Stimulated activated CD4-positive, alpha-beta T cell treated with anti-CD3 and anti-CD28 coated beads, Interleukin-1b, Interleukin-23, amount 100 ng/mL, for 1 hour (primary cell): ENCODE measurements at places on chromosomes 7 and 10.

DNA sequence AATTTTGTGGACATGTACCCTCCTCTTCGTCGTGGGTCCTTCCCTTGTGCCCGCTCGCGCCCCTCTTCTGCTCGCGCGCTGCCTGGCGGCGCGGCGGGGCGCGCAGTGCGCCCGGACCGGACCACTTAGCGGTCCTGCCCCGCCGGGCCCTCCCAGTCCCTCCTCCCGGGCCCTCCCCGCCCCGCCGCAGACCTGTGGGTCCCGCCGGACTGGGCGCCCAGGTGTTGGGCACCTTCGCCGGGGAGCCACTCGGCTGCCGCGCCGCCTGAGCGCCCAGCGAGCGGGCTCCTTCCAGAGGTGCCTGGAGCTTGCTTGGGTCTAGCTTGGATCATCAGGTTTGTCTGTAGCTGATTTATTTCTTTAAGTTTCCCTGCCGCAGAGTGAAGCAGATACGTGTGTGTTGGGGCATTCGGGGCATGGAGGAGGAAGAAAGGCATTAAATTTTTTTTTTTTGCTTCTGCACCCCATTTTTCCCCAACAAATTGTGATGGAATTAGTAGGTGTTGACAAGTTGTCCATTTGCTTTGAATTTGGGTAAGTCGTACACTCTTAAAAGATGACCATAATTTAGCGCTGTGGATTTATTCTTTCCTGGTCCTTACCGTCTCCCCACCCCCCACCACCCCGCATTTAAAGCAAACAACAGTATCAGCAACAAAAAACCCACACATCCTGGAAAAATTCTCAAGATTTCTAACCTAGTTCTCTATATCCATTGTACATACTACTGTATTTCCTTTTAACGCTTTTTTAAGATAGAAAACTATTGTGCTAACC lies 905 bp downstream of the C1GALT1 start:
- peak; percentile 17 for DNase-seq

DNA sequence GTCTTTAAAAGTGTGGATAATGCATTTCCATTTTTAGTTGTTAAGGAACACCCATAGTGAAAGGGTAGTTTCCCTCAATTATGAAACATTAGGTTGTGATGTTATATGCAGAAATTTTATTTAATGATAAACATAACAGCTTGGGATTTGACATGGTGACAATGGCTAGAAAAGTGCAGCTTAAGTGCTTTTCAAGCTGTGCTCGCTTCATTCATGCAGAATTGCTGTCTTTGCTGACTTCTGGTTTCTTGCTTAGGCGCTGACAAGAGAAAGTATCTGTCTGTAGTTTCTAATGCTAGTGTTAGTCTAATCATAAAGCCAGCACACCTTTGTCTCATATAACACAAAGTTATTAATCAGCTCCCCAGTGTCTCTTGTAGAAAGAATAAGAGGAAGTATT lies 170.0 kb downstream of the ARL5B start:
- DNase-seq, result no peak

DNA sequence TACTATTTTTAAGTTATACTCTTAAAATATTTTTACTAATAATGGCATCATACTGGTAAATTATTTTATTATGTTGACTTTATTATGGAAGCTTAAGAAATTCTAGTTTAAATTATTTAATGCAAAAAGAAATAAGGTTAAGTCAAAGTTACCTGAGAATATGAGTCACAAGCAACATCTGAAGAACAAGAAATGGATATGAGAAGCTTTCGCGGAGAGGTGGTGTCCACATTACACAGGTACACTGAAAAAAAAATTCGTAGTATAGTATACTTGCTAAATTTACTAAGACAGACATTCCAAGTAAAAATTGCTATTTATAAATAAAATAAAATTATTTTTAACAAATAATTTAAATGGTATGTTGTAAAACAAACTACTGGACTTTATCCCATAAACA lies 143.8 kb downstream of the AVL9 start:
- no peak for DNase-seq

- DNase-seq, result no peak
Observed at GRCh38 chr10:3720228-3721019, 64.6 kb downstream of the KLF6 start.

DNA sequence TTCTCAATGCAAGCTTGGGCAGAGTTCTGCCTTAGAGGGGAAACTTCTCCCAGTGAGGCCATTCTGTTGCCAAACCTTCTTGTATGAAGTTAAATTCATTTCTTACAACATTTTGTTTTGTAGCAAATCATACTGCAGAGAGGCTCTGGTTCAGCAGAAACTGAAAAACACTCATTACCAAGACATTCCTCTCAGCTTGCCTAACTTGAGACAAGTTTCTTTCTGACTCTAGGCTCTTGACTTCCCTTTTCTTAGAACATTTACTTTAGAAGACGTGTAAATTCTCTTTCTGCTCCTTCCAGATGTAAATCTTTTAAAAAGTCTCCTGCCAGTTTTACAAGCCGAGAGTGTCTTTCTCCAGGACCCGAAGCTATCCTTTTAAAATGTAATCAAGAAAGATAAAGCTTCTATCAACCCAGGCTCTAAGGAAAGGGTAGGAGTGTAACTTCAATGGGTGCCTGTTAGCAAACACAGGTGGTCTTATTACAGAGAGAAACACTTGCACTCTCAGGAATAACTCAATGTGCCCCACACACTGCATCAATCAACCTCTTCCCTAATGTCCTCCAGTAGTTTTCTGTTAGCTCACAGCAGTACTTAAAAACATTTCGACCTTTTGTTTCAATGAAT lies 80.5 kb upstream of the TAS2R16 start:
- no peak for DNase-seq

DNA sequence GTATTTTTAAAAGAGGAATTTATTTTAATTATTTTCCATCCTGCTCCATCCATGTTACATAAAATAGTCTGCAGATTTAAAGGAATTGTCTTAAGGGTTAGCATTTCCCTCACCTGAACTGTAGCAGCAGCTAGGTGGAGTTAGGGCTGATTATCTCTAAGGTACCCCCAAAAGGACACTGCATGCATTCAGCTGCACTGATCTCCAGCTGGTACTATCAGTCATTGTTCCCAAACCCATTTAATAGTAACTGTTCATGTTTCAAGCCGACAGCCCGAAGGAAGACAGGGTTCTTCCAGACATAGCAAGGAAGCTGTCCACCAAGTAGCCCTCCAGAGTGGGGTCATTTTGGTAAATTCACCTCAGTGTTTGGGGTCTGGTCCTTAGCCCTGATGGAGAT lies 48.7 kb downstream of the FAM171A1 start:
- DNase-seq, result no peak

DNA sequence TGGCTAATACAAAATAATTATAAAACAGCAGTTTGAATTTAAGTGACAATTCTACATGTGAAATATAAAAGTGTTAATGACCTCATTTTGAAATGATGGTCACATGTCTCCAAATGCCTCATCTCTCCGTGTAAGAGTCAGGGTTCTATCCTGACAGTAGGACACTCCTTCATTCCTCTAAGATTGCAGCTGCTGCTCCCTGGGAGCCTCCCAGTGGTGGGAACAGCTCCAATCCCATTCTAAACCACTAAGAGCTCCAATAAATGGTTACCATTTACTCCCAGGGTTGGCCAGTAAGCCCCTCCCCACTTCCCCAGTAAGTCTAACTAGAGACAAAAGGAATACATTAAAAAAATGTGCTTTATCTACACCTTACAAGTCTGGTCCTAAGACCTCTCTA lies 344.6 kb upstream of the AOAH start:
- no peak for DNase-seq

GRCh38 chr10:32077896-32078485 lies 21.8 kb upstream of the KIF5B start:
- no peak for DNase-seq

DNA sequence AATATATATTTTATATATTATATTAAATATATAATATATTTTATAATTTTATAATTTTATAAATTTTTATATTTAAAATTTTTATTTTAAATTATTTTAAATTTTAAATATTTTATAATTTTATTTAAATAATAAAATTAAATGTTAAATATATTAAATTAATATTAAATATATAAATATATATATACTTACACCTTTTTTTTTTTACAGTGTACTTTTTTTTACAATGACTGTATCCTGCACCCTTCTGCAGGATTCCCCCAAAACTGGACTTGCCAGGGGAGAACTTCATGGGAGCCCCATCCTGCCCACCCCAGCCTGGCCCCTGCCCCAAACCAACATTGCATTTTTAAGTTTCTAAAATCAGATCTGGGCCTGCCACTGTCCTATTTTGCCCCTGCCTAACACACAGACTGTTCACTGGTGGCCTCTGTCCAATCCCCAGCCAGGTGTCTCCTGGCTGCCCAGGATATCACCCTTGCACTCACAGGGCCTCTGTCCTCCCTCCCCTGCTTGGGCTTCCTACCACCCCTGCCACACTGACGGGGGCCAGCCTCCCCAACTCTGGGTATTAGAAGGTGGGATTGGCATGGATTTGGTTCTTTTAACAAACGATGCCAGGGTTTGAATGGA lies 138.0 kb downstream of the ADCY1 start:
- no peak for DNase-seq

- DNase-seq, result no peak
Observed at GRCh38 chr10:80443531-80443974, 10.6 kb upstream of the TSPAN14 start.

- no peak for DNase-seq
Observed at GRCh38 chr7:69738396-69738951, 140.2 kb downstream of the AUTS2 start.

- DNase-seq, result no peak
Observed at GRCh38 chr10:98267894-98268693, at the start of gene LOXL4. TSS of gene LOXL4 (minus strand) at chr10:98268194. CDS start at chr10:98263019, 5,175 bp downstream.

DNA sequence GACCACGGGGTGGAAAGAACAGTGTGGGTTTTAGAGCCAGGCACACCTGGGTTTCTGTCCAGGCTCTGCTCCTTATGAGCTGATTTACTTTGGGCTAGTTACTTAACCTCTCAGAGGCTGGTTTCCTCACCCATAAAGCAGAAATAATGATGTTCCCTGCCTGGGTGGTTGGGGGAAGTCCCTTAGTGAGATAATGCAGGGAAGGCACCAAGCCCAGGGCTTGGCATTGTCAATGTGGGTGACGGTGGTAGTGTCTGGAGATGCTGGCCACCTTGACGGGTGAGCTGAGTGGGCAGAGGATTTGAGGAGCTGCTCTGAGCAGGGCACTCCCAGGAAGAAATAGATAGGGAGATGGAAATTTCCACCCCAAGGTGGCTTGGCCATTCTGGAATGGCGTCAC lies 65.2 kb downstream of the SH2D4B start:
- DNase-seq, result no peak

DNA sequence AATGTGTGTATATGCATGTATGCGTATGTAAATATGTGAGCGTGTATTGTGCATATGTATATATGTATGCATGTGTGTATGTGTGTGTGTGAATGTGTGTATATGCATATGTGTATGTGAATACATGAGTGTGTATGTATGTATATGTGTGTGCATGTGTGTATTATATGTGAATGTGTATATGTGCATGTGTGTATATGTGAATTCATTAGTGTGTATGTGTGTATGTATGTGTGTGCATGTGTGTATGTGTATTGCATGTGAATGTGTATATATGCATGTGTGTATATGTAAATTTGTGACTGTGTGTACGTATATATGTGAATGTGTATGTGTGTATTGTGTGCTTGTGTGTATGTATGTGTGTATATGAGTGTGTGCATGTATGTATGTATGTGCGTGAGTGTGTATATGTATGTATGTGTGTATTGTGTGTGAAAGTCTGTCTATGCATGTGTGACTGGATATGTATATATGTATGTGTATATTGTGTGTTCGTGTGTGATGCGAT lies 455.9 kb downstream of the TYW1 start:
- DNase-seq, result no peak

GRCh38 chr10:50387732-50388073 lies 136.4 kb upstream of the ASAH2 start:
- DNase-seq, result no peak

DNA sequence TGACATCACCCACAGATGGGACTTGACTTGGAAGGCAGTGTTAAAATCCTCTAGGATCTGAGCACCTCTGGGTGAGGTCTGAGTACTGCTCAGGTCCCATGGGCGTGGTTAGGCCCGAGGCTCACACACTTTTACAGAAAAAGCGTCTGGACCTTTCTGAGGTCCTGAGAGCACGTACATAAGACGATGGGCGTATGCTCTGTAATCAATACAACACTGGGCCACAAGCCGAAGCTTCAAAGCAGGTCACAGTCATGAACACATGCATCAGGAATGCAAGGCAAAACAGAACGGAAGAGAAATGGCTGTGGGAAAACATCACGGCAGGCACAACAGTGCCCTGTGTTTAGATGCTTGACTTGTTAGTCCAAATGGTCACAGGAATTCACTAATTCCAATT lies 112.2 kb downstream of the LARP4B start:
- no peak for DNase-seq

DNA sequence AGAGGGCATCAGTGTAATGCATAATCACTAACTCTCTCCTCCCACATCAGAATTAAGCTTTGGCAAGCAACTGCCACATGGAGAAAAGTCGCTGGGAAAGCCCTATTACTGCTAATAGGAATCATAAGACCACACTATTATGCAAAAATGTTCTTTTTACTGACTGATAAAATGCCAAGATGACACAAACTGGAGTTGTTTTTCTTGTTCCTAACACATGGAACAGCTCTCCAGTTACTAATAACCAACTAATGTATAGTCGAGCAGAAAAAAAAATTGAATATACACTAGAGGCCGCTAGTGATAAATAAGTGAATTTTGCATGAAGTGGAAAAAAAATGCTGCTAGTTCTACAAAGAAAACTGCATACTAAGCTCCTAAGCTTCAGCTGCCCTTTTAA lies 165.6 kb downstream of the TPK1 start:
- DNase-seq, result no peak

DNA sequence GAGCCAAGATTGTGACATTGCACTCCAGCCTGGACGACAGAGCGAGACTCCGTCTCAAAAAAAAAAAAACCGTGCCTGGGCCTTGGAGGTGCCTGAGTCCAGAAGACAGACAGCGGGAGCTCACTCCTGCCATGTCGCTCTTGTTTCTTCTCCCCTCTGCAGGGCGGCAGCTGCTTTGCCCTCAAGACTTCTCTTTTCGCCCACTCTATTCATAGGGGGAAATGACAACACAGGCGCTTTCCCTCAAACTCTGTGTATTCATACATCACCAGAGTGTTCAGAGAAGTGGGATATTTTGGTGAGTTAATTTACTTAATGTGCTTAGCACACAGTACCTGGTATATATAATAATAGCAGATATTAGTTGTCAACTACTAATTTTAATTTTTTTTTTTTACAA lies 44.5 kb downstream of the FOXK1 start:
- no peak for DNase-seq

- no peak for DNase-seq
Observed at GRCh38 chr10:73998623-73998928, 660 bp downstream of the VCL start.

- no peak for DNase-seq
Observed at GRCh38 chr7:130409712-130410072, 29.4 kb downstream of the CPA1 start.

DNA sequence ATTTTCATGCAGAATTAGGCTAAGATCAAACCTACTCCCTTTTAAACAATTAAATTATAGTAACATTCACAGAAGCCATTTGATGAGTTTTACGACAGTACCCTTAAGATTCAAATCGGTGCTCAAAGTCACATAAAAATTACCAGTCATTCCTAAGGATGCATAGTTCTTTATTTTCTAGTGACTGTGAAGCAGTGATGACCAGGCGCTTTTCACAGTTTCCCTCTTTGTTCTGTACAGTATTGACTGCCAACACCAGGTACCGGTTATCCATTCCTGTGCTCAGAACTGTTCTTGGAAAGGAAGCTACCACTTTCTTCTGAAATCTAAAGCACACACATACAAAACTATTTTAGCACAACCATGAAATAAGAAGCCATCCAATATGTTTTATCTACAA lies 1.9 kb downstream of the DNA2 start:
- no peak for DNase-seq
